ENCODE measurements at places on chromosomes 2 and 18. TPM values are rescaled to one million over a fixed set of nuclear protein-coding genes. Genes with fewer than 3 reads are reported as not detected.

DNA sequence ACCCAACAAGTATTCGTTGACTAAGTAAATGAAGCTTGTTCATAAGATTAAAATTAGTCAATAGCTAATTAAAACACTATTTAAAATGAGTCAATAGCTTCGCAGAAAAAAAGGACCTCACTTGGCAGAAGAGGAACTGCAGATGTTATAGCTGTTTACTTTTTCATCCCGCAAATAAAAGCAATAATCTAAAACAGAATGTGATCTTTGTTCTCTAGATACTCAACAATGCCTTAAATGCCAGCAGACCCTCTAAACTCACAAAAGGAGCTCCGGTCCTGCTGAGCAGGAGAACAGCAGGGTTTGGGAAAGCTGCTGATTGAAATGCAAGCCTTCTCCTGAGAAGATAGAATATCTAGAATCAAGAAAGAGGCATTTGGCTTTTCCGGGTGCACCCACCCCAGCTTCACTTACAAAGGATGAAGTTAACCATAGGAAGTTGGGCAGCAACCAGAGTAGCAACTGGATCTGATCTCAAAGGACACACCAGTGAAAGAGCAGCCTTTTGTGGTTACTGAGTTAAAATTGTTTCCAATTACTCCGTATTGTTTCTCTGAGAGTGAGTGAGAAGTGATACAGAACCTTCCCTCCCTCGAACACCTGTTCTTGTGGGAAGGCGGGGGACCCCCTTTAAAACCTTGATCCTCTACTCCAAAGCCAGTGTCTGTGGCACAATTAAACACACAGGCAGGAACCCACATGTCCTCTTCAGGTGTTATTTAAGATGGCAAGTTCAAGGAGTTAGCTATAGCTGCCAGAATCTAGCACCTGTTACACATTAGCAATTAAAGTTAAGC is 6.8 kb downstream of the CCBE1 start:
- H3K36me3 ChIP-seq, result no peaks in the 10 kb centered on the region
- H3K27me3 ChIP-seq, result peaks cover 63% of the 10 kb centered on the region
- DNase-seq, result peak; percentile 8

GRCh38 chr2:241092677-241093076 is 9.4 kb downstream of the MTERF4 start:
- H3K36me3 ChIP-seq, result peaks cover 71% of the 10 kb centered on the region
- no peaks in the 10 kb centered on the region for H3K27me3 ChIP-seq
- no peak overlapping the region for H3K4me3 ChIP-seq
- no peaks in the 10 kb centered on the region for H3K4me1 ChIP-seq
- H3K27ac ChIP-seq, result no peak overlapping the region

DNA sequence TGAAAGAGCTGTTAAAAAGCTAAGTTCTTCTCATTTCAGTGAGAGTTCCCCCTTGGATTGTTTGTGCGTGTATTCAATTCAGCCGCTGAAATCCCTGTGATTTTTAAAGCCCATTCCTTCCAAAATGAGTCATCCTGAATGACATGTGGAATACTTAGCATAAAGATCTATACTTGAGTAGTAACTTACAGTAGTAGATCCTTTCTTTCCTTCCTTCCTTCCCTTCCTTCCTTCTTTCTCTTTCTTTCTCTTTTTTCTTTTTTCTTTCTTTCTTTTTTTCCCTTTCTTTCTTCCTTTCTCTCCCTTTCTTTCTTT is 18.2 kb upstream of the SOX11 start:
- no peak overlapping the region for H3K27ac ChIP-seq
- DNase-seq, result peak; percentile 32
- H3K4me3 ChIP-seq, result peak overlapping the region; percentile 24
- H3K36me3 ChIP-seq, result no peaks in the 10 kb centered on the region
- no peaks in the 10 kb centered on the region for H3K27me3 ChIP-seq

DNA sequence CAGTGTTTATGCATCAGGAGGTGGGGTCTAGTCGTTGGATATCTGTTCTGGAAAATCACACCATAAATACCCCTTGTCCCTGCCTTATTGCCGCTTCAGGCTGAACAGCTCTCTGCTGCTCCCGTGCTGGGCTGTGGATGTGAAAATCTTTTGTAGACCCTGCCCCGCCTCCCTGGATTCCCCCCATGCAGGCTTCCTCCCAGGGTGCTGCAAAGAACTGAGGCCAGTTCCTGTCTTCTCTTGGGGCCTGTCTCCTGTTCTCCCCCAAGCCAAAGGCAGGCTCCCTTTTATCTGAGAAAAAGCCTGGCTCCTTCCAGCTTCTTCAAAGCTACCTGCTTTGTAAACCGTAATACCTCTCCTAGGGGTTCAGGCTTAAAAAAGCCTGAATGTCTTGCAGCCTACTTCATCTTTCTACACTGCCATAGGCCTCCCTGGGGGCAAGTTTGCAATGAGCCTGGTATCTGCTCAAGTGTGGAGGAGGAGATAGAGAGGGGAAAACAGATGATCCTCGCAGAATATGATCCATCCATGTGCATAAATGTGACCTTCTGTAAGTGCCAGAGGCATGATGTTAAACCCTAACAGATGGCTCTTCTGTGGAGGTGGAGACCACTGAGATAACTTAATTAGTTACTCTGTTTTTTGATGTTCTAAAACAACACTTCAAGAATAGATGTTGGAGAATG is 55.3 kb downstream of the VWA3B start:
- H3K27me3 ChIP-seq, result no peaks in the 10 kb centered on the region
- H3K27ac ChIP-seq, result no peak overlapping the region
- H3K4me3 ChIP-seq, result no peak overlapping the region
- no peak for DNase-seq

GRCh38 chr18:9477509-9477908 is 2.2 kb downstream of the RALBP1 start:
- H3K36me3 ChIP-seq, result no peaks in the 10 kb centered on the region
- no peaks in the 10 kb centered on the region for H3K27me3 ChIP-seq
- peaks cover 5% of the 10 kb centered on the region for H3K4me1 ChIP-seq
- no peak overlapping the region for H3K27ac ChIP-seq
- DNase-seq, result no peak

- no peak overlapping the region for H3K27ac ChIP-seq
- no peak for DNase-seq
- H3K36me3 ChIP-seq, result no peaks in the 10 kb centered on the region
- H3K4me1 ChIP-seq, result no peaks in the 10 kb centered on the region
These were observed 116.5 kb upstream of the MAP2 start for GRCh38 chr2:209307161-209308001.

DNA sequence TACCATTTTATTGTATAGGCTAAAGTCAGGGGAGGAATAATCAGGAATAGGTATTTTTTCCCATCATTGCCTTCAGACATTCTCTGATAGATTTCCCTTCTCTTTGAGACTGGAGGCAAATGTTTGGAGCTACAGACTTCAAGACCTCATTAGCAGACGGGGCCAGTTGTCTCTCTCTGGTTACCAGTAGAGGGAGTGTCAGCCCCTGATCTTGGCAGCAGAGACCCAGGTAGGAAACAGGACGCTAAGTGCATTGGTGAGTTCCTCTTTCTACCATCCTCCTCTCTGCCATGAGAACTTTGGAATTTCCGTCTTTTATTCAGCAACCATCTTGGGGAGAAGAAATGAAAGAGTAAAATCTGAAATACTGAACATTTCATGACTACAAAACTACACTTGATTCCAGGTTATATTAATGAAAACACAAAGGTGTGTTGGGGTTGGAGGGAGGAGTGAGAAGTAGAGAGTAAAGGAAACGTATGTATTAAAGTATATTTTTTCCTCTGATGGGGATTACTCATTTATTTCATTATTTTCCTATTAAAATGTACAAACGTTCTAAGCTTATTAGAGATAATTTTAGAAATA is 186.2 kb upstream of the GCFC2 start:
- no peak overlapping the region for H3K4me3 ChIP-seq
- H3K27me3 ChIP-seq, result no peaks in the 10 kb centered on the region
- H3K27ac ChIP-seq, result no peak overlapping the region
- H3K4me1 ChIP-seq, result no peaks in the 10 kb centered on the region
- no peaks in the 10 kb centered on the region for H3K36me3 ChIP-seq

DNA sequence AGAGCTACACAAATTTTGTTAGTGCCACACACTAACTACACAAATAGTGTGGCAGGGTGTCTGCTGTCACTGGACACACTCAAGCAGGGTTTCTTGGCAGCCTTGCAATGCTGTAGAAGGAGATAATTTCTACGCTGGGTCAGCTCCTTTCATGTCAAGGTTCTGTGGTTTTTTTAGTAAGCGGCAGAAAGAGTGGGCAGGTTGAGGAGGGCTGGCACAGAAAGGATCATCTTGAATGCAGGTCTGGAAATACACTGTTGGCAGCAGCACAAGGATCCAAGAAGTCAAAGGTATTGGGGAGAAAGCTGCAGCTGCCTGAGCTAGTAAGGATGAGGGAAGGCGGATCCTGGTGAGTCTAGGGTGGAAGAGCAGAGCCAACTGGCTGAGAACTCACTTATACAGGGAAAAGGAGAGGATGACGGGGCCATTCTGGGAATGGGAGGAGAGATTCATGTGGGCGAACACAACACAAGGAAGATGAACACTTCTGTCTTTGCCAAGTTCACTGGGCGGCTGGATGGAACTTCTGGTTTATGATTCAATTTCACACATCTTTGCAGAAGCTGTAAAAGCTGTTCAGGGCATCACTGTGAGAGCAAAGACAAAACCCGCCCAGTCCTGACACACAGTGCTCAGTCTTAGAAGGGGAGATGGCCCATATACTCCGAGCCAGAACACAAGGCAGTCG is 16.9 kb upstream of the CYRIA start:
- H3K4me1 ChIP-seq, result peaks cover 77% of the 10 kb centered on the region
- peak overlapping the region; percentile 100 for H3K27ac ChIP-seq
- H3K36me3 ChIP-seq, result no peaks in the 10 kb centered on the region
- no peak for DNase-seq
- no peaks in the 10 kb centered on the region for H3K27me3 ChIP-seq

GRCh38 chr18:47343291-47343690 is 91.8 kb upstream of the SKOR2 start:
- DNase-seq, result peak; percentile 13
- H3K27ac ChIP-seq, result no peak overlapping the region
- H3K4me3 ChIP-seq, result no peak overlapping the region

GRCh38 chr2:141496810-141497209 is 634.0 kb downstream of the LRP1B start:
- no peaks in the 10 kb centered on the region for H3K36me3 ChIP-seq
- H3K4me1 ChIP-seq, result peaks cover 16% of the 10 kb centered on the region
- no peaks in the 10 kb centered on the region for H3K27me3 ChIP-seq
- DNase-seq, result no peak
- no peak overlapping the region for H3K4me3 ChIP-seq
- H3K27ac ChIP-seq, result no peak overlapping the region

GRCh38 chr2:55862246-55862645 is 61.3 kb downstream of the EFEMP1 start:
- no peaks in the 10 kb centered on the region for H3K27me3 ChIP-seq
- no peaks in the 10 kb centered on the region for H3K36me3 ChIP-seq
- H3K4me1 ChIP-seq, result peaks cover 6% of the 10 kb centered on the region
- no peak overlapping the region for H3K4me3 ChIP-seq
- no peak overlapping the region for H3K27ac ChIP-seq
- peak; percentile 30 for DNase-seq

DNA sequence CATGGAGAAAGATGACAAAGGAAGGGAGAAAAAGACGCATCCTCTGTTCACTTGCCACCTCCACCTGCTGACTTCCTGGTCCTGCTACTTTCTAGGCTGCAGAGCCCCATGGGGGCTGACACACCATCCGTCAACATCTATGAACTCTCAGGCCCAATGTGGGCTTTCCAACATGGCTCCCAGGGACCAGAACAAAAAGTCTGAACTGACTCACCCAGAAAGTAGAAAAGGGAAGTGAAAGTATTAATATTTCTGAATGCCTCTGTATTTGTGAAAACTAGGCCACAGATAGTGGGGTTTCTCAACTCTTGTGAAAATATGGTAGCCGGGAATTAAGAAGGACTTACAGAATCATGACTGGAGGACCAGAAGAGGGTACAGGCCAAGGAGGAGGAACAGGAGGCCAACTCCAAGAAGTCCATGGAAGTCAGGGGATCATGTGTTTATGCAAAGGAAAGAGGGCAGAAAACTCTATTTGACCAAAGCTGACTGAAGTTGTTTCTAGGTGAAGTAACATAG is 123.1 kb upstream of the CAB39 start:
- H3K4me3 ChIP-seq, result no peak overlapping the region
- DNase-seq, result no peak
- no peaks in the 10 kb centered on the region for H3K4me1 ChIP-seq
- no peaks in the 10 kb centered on the region for H3K36me3 ChIP-seq
- no peak overlapping the region for H3K27ac ChIP-seq

GRCh38 chr18:59057969-59058368 is 81.7 kb upstream of the SEC11C start:
- H3K27ac ChIP-seq, result peak overlapping the region; percentile 13
- peak; percentile 61 for DNase-seq
- H3K4me3 ChIP-seq, result no peak overlapping the region
- H3K27me3 ChIP-seq, result no peaks in the 10 kb centered on the region
- H3K4me1 ChIP-seq, result peaks cover 53% of the 10 kb centered on the region
- no peaks in the 10 kb centered on the region for H3K36me3 ChIP-seq

DNA sequence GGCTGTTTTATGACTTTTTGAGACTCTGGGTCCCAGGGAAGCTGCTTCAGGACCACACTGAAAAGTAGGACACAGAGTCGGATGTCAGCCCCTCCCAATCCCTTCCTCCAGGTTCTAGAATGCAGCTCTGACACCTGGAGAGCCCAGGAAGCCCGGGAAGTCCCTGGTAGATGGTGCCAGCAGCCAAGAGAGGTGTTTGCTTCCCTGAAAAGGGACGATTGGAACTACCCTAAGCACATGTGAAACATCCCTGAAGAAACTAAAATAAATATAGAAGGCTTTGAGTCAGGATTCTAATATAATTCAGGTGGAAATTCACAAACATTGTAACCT is 163.2 kb upstream of the CYRIA start:
- no peak overlapping the region for H3K27ac ChIP-seq
- no peak overlapping the region for H3K4me3 ChIP-seq
- peaks cover 13% of the 10 kb centered on the region for H3K27me3 ChIP-seq
- DNase-seq, result no peak
- no peaks in the 10 kb centered on the region for H3K4me1 ChIP-seq
- H3K36me3 ChIP-seq, result no peaks in the 10 kb centered on the region

- no peaks in the 10 kb centered on the region for H3K4me1 ChIP-seq
- no peak for DNase-seq
- no peak overlapping the region for H3K27ac ChIP-seq
These were observed 6.7 kb downstream of the CNNM3 start for GRCh38 chr2:96822786-96823185.

Gene MEIS1
- 89.4 TPM for total RNA-seq

Gene G6PC2
- total RNA-seq, result not detected

Gene HOXD9
- 63.0 TPM for total RNA-seq

Gene VAMP8
- total RNA-seq, result not detected

Gene PAX3
- total RNA-seq, result 47.2 TPM

Gene HOXD12
- total RNA-seq, result 0.58 TPM

Gene DLX1
- 28.9 TPM for total RNA-seq

Gene KCNE4
- 68.0 TPM for total RNA-seq

Gene CDCA7
- 72.5 TPM for total RNA-seq

Gene C1GALT1C1L
- total RNA-seq, result 0.41 TPM

Gene GRB14
- 0.55 TPM for total RNA-seq

Gene LDLRAD4
- total RNA-seq, result 5.5 TPM

Gene SERPINB12
- not detected for total RNA-seq
